AG04450 (cell line): ENCODE measurements at places on chromosomes 13 and 19.

DNA sequence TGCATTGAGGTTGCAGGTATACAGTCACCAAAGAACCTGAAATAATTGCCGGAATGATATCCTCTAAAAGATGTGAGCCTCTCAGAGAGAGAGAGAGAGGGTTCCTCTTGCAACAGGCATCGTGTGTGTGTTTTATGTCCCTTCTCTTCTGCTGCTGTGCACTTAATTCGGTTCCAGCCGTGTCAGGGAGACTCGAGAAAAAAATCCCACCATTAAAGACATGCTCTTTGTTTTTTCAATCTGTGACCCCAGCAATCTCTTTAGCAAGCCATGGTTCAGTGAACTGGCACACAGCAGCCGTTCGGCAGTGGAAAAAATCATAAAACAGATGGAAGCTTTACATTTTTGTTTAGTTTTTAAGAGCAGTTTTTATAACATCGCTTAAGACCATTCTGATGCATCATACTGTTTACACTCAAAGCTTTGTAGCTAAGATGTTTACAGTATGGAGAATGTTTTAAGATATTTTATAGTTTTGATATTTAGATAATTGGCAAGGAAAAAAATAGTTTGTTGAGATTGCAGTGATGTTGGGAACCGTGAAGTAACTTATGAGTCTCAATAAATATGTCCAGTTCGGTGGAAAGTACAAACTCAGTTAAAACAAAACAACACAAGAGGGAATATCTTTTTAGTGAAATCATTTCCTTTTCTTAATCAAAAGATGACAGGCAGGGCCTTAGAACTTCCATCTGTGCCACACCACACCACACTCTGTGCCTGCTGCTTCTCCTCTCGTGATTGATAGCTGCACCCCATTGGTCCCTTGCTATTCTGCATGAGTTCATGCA, 31.2 kb upstream of the ZNF536 start:
- DNase-seq, result no peak

- DNase-seq, result no peak
These were observed 10.7 kb upstream of the FPR3 start for GRCh38 chr19:51784109-51784785.

DNA sequence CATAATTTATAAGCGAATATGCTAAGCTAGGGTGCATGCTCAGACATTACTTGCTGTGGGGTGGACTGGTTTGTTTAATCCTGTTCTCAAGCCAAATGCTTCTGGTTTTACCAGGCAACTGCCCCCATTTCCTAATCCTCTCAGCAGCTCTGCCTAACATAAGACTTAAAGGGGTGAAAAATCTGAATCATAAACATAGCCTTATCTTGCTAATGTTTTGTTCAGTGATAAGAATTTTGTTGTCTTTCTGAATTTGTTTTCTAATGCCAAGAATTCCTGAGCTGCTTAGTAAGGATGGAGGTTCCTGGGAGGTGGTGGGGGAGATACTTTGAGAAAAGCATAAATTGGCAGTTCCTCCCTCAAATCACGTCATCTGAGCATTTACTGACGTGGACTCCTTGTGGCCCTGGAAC, 42.7 kb downstream of the ING1 start:
- DNase-seq, result peak; percentile 57

GRCh38 chr13:44698066-44698465, 121.9 kb upstream of the TSC22D1 start:
- DNase-seq, result no peak

DNA sequence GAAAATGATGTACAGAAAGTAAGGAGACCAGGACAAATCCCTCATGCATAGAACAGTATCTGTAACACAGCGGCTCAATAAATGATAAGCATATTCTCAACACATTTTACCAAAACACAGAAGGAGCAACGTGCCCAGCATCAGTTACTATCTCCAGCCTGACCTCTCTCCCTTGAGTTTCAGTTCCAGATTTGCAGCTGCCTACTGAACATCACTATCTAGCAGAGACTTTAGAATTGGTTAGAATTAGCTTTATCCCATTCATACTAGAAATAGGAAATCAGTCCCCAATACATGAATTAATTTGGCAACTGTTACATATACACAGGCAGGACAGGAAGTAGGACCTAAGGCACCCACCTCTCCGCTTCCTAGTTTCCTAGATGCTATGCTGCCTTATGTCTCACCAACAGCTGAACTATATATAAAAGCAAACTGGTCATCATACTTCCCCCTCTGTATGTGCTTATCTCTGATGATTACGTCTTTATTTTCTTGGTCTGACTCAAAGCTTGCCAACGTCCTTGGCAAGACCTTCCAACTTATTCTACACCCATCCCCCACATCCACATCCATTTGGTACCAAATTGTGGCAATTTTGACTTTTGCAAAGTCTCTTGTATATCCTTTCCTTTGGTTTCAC, 61.1 kb downstream of the SACS start:
- DNase-seq, result no peak

DNA sequence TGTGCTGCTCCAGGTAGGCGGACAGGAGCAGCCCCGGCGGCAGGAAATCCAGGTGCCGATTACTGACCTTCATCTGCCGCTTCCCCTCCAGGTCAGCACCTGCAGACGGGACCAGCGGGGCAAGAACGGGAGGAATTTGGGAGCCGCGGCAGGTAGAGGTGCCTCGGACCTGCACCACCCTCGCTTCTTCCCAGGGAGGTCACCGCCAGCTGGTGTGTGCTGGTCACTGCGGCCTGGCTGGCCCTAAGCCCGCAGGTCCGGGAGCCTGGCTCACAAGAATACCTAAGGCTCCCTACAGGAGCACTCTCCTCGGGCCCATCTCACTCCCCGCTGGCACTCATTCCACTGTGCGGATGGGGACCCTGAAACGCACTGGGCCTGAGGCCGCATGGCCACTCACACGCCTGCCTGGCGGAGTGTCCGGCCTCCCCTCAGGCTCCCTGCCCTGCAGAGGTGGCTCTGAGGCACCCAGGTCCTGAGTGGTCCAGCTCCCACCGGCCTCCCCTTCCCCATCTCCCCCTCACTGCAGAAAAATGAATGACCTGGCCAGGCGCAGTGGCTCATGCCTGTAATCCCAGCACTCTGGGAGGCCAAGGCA, 4.3 kb downstream of the RNU6-9 start:
- no peak for DNase-seq

DNA sequence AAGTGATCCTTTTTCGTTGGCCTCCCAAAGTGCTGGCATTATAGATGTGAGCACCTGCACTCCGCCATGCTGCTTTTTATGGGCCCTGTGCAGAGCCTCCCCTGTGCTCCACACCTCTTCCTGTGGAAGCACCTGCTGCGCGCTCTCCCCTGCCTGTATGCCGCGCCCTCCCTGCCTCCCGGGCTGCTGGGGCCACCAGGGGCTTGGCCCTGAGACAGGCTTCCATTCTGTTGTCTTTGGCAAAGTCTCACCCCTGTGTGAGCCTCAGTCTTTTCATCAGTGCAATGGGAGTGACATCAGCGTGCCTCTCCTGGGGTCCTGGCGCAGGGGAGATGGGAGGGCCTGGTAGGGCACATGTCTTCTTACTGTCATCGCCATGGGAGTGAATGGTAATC, 1.3 kb downstream of the FAM174C start:
- no peak for DNase-seq

DNA sequence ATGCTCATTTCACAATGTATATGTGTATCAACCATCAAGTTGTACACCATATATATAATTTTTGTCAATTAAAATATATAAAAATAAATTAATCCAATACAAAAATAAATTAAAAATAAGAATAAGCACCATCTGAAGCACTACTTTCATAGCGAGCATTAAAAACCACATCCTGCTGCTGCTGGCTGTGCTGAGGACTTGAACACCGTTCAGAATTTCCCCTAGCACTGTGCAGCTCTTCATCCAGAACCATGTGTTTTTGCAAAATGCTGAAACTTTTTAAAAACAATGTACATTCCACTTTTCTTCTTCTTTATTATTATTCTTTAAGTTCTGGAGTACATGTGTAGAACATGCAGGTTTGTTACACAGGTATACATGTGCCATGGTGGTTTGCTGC, 40.0 kb upstream of the FOXO1 start:
- no peak for DNase-seq
